ENCODE measurements at places on chromosomes 11 and 22. TPM values are rescaled to one million over a fixed set of nuclear protein-coding genes. Genes with fewer than 3 reads are reported as not detected.
A peak's percentile ranks its signal among the peaks of the same experiment; 100 is the strongest.

- peak overlapping the region; percentile 89 for H3K27ac ChIP-seq
- H3K4me3 ChIP-seq: no peak overlapping the region
- H3K36me3 ChIP-seq: no peaks in the 10 kb centered on the region
- DNase-seq: no peak
These were observed 100.9 kb downstream of the MRTFA start for GRCh38 chr22:40535642-40536041.

GRCh38 chr11:61586792-61587430 lies 6.0 kb upstream of the SYT7 start:
- peaks cover 52% of the 10 kb centered on the region for H3K27me3 ChIP-seq
- peak overlapping the region; percentile 68 for H3K4me3 ChIP-seq
- H3K4me1 ChIP-seq: peaks cover 20% of the 10 kb centered on the region
- no peak overlapping the region for H3K27ac ChIP-seq
- no peaks in the 10 kb centered on the region for H3K36me3 ChIP-seq
- peak; percentile 60 for DNase-seq

GRCh38 chr11:15750535-15751308 lies 605.6 kb downstream of the SOX6 start:
- DNase-seq: no peak
- H3K4me1 ChIP-seq: no peaks in the 10 kb centered on the region
- no peaks in the 10 kb centered on the region for H3K36me3 ChIP-seq
- H3K27ac ChIP-seq: no peak overlapping the region
- no peak overlapping the region for H3K4me3 ChIP-seq
- no peaks in the 10 kb centered on the region for H3K27me3 ChIP-seq

DNA sequence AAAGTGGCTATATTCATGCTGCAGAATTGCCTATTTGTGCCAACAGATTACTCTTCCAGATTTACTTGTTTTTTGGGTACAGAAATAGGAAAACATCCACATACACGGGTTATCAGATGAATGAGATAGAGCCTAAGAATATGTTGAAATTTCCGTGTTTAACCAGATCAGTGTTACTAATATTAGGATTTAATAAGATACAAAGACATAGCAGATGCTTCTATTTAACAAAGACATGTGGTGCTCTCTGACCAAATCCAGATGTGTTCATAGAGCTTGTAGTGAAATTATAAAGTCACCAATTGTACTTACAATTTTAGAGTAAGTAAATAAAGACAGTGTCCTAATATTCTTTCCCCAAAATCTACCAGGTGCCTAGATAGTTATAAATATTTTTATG lies 208.0 kb downstream of the CASP12 start:
- peaks cover 28% of the 10 kb centered on the region for H3K4me1 ChIP-seq
- H3K4me3 ChIP-seq: no peak overlapping the region

DNA sequence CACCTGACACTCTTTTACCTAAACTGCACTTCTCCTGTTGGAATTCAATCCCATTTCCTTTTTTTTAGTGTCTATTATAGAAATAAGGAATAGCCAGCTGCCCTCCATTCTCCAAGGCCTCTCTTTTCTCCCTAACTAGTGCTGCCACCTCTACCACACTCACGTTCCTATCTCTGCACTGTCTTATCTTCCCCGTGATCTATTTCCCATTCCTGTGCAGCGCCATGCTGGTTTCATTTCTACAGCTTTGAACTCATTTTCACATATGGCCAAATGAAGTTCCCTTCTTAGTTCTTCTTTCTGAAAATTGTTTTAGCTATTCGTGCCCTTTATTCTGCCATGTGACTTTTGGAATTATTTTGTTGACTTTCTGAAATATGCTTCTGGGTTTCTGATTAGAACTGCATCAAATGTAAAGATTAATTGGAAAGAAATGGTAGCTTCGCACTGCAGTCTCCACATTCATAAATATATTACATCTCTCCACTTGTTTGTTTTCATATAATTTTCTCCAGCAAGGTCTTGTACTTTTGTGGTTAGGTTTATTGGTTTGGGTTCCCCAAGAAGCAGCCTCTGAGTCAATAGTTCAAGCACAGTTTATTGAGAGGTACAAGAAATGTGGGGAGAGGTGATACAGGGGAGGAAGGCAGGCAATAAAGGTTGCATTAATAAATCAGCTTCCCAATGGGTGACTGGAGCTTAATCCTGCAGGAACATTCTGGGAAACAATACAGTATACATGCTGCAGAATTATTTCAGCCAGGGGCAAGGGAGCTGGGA lies 43.7 kb upstream of the DRD2 start:
- H3K27ac ChIP-seq: no peak overlapping the region
- H3K4me1 ChIP-seq: no peaks in the 10 kb centered on the region
- no peak for DNase-seq
- H3K36me3 ChIP-seq: no peaks in the 10 kb centered on the region

DNA sequence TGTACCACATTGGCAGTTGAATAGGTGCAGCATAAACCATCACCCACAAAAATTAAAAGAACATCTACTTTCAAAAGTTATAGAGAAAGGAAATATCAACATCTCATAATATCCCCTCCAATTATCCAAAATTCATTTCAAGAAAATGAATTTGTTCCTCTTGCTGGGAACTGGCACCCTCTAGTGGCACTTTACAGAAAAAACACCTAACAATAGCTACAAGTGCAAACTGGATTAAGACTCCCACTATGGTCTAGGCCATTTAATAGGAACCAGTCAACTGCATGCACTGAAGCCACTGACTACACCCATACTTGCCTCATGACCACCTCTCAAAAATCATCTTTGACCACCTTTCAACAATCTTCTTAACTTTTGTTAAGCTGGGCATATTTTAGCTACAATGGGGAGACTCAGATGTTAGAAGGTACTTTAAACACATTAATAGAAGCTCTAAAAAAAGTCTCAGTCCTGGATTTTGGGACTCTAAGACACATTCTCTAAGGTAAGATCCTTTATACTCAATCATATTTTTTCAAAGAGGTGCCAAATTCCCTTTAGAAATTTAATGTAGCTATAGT lies 17.3 kb downstream of the TRAF6 start:
- DNase-seq: peak; percentile 73
- peaks cover 14% of the 10 kb centered on the region for H3K36me3 ChIP-seq
- no peaks in the 10 kb centered on the region for H3K4me1 ChIP-seq
- H3K27ac ChIP-seq: no peak overlapping the region

DNA sequence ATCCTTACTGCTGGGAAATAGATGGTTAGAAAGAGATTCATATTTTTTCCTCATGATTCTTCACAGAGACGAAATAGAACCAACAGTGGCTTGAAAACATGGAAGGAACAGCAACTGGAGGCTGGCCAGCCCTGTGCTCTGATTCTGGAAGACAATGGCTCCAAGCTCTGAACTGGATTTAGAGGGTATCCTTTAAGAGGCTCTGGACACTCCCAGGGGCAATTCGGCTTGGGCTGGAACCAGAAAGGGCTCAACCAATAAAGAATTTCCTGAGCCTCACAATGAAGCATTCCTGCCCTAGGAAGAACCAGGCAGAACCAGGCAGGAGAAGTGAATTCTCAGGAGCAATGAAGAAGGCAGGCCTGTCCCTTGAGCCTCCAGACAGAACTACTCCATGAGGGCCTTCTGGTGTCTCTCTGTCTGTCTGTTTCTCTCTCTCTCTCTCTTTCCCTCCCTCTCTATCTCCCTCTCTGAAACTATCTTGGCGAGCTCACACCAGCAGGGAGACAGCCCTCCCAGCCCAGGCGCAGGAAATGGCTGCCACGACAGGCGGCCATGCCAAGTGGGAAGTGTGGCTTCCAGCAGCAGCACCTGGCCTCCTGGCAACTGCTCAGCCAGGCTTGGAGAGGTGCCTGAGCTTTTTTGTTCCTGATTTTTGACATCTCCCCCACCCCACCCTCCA lies 93.3 kb downstream of the RCN1 start:
- no peaks in the 10 kb centered on the region for H3K36me3 ChIP-seq
- H3K4me1 ChIP-seq: no peaks in the 10 kb centered on the region
- H3K27me3 ChIP-seq: no peaks in the 10 kb centered on the region

DNA sequence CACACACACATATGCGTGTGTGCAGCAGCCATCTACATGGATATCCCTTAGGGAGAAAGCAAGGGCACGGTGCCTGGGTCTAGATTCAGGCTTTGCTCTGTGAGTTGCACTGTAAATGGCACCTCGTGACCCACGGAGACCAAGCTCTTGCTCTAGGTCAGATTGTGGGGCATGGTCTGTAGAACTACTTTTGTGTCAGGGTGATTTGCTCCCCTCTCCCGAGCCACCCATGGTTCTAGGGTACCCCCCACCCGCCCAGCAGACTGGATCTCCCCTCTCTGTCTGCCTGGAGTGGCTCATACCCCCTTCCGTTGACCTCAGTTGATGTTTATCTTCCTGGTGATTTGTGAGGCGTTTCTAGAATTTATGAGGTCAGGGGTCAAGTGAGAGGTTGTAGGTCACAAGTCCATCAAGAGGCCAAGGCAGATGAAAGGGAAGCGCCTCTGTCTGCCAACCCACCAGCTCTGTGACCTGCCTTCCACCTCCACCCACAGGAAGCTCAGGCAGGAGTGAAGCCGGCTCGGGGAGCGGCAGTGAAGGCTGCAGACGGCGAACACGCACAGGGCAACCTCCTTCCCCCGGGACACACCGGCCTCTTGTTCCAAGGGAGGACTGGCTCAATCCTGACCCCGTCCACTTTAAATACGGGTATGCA lies 76.2 kb upstream of the TTLL12 start:
- H3K27ac ChIP-seq: no peak overlapping the region
- H3K4me3 ChIP-seq: no peak overlapping the region
- no peaks in the 10 kb centered on the region for H3K27me3 ChIP-seq
- no peaks in the 10 kb centered on the region for H3K36me3 ChIP-seq

DNA sequence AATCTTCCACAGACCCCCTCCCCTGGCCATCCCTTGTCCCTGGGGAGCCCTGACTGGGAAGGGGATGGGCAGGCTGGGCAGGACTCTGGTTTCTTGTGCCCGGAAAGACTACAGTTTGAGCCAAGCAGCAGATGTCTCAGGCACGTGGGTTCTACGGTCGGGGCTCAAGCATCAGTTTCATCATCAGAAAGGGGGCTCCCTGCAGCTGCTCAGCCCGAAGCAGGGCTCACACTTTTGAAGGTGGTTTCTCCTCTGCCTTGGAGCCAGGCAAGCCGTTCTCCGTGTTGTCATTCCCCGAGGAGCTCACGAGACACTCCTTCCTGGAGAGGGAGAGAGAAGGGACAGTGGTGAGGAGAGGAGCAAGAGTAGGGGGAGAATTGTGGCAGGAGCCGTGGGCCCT lies 15.8 kb downstream of the SCN4B start:
- H3K27ac ChIP-seq: no peak overlapping the region
- H3K27me3 ChIP-seq: no peaks in the 10 kb centered on the region
- no peak overlapping the region for H3K4me3 ChIP-seq
- H3K4me1 ChIP-seq: no peaks in the 10 kb centered on the region

DNA sequence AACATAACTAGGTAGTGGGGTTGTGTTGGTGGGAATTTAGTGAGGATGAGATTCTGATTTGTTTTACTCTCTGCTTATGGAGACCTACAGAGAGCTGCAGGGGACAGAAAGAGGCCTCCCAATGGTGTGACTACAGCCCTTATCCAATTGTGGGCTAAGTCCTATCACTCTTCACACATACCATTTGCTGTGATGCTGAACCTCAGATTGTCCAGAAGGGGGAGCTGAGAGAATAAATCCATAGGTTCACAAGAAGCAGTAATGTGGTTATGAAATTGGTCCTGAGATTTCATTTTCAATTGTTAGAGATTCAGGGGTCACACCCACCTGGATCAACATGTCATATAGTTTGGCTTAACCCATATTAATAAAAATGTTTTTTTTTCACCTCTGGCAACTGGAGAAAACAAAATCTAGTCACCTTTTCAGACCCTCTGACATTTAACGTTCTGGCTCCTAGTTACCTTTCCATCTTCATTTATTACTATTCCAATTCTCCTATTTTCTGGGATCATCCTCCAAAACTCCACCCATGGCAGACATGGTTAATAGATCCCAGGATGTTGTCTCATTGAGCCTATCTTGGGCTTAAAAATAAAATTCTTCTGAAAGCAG lies 53.3 kb upstream of the PTPN5 start:
- no peaks in the 10 kb centered on the region for H3K27me3 ChIP-seq
- no peak overlapping the region for H3K4me3 ChIP-seq
- DNase-seq: peak; percentile 88
- H3K36me3 ChIP-seq: no peaks in the 10 kb centered on the region
- no peak overlapping the region for H3K27ac ChIP-seq

DNA sequence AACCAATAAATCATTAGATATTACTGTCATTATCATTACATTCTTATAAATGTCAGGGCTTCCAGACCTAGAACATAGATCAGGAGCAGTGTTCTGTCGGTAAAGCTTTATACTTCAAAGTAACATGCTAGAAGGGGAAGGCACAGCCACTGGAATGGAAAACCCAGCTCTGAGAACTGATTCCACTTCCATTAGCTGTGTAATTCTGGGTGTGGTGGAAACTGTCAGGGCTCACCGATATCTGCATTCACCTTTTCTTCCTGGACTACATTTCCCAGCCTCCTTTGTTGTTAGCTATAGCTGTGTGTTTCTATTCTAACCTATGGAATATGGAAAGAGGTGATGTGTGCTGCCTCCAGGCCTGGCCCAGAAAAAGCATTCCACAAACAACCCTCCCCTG lies 585.8 kb downstream of the BUD13 start:
- peaks cover 2% of the 10 kb centered on the region for H3K27me3 ChIP-seq
- H3K36me3 ChIP-seq: no peaks in the 10 kb centered on the region
- H3K4me3 ChIP-seq: no peak overlapping the region
- DNase-seq: no peak
- H3K27ac ChIP-seq: no peak overlapping the region

- H3K36me3 ChIP-seq: no peaks in the 10 kb centered on the region
- H3K4me1 ChIP-seq: no peaks in the 10 kb centered on the region
- DNase-seq: no peak
- no peak overlapping the region for H3K27ac ChIP-seq
- no peaks in the 10 kb centered on the region for H3K27me3 ChIP-seq
These were observed 13.2 kb downstream of the FAM181B start for GRCh38 chr11:82720267-82721065.

Gene GRM5
- 0.45 TPM for total RNA-seq

Gene DCDC1
- total RNA-seq: 0.27 TPM

Gene ZNF74
- total RNA-seq: 94.0 TPM

Gene PARVB
- total RNA-seq: 15.5 TPM

Gene BBOX1
- total RNA-seq: not detected

Gene SLC22A12
- total RNA-seq: not detected
